COLO829 (cell line): ENCODE measurements at places on chromosomes 2 and 18.

GRCh38 chr2:22481486-22482259, 903.3 kb upstream of the KLHL29 start:
- no peak for DNase-seq

DNA sequence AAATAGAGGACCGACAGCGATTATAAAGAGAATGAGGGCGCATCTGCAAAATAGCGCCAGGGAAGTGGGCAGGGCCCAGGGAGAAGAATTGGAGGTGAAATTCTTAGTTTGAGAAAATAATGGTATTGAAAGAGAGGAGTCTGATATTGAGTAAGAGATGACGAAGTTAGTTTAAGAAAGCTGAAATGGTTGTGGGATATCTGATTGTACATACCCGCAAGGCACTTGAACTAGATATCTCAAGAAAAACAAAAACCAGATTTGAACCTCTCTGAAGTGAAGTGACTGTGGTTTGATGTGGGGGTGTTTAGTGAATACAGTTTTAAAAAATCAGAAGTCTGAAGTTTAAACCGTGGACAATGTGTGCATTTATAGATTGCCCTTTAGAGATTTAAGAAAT, 38.9 kb downstream of the ZNF532 start:
- DNase-seq: no peak

- no peak for DNase-seq
Measured at GRCh38 chr2:119541476-119541875, 2.8 kb upstream of the CFAP221 start.

- DNase-seq: no peak
Measured at GRCh38 chr2:239255218-239255617, 145.6 kb downstream of the HDAC4 start.

- DNase-seq: no peak
Measured at GRCh38 chr2:142777742-142778141, 99.7 kb upstream of the KYNU start.

- no peak for DNase-seq
Measured at GRCh38 chr2:112670252-112671022, 24.7 kb downstream of the SLC20A1 start.

- no peak for DNase-seq
Measured at GRCh38 chr18:79961527-79962291, 2.7 kb upstream of the HSBP1L1 start.

DNA sequence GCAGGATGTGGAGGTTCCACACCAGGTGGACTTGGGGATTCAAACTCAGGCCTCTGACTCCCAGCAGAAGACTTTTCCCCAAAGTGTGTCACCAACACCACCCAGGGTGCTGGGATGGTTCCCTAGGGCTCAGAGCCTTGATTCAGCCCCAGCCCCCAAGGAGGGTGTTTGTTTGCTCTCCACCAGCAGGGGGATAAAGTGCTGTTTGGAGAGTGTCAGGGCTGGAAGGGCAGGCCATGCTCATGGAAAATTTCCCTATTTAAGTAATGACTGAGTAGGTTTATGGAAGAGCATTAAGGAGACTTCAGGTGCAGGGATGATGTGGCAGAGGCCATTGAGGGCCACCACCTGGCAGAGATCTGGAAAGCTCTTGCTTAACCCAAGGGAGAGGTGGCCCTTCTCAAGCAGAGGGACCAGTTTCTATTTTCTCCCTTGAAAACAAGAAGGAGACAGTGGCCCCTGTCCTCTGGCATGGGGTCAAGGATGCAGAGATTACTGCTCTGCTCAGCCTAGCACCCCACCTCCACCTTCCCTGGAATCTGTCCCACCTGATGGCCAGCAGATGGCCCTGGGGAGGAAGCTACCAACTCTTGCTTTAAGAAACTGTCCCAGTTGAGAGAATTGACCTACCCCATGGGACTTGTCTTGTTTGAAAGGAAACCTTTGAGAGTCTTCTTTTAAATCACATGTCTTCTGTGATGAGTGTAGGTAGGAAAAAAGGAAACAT, 122.1 kb downstream of the ACOXL start:
- no peak for DNase-seq

DNA sequence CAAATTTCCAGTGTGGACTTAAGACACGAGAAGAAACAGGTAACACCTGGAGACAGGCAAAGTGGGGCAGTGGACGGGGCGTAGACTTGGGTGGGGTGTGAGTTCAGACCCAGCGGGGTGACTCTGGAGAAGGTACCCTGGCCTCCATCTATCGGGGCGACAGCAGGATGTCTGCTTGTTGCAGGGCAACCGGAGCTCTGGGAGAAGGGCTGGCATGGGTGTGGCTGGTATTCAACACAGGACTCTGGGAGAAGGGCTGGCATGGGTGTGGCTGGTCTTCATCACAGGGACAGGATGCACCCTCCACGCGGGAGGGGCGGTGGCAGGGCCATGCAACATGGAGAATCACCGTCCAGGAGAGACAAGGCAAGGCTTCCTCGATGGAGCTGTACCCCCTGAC, 198.5 kb downstream of the HDAC4 start:
- DNase-seq: no peak

GRCh38 chr18:9612977-9613376, 1.4 kb downstream of the PPP4R1 start:
- no peak for DNase-seq

GRCh38 chr18:79781331-79781941, 16.3 kb upstream of the KCNG2 start:
- DNase-seq: no peak

DNA sequence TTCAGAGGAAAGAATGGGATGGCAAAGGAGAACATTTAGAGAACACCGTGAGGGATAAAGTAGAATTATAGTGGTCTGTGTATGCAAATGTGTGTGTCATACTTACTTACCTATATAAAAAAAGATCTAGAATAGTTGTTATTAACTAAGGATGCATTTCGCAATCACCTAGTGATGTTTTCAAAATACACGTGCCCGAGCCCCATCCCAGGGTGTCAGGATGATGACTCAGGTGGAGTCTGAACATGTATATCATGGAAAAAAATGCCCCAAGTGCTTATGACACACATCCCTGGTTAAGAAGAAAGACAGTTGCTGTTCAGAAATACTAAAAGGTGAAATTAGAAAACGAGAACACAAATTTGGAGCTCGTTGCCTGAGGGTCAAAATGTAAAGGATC, 109.0 kb downstream of the CERS6 start:
- no peak for DNase-seq
